ENCODE measurements at places on chromosomes 3 and 15. TPM values are rescaled to one million over a fixed set of nuclear protein-coding genes. Genes with fewer than 3 reads are reported as not detected.

ARNT2 gene
- total RNA-seq = 16.6 TPM

GABRG3 gene
- total RNA-seq = not detected

NGLY1 gene
- 32.8 TPM for total RNA-seq

HTR3E gene
- total RNA-seq = not detected

C3orf22 gene
- not detected for total RNA-seq

SCAMP5 gene
- 7.6 TPM for total RNA-seq

MESP2 gene
- 0.45 TPM for total RNA-seq

BTLA gene
- 0.45 TPM for total RNA-seq

ANKRD34C gene
- total RNA-seq = 0.13 TPM

CCR2 gene
- 3.7 TPM for total RNA-seq

CHRNA3 gene
- not detected for total RNA-seq

MGLL gene
- 178 TPM for total RNA-seq

TCTA gene
- 28.5 TPM for total RNA-seq

IQCH gene
- total RNA-seq = 2.1 TPM

CKMT1B gene
- not detected for total RNA-seq

DNA sequence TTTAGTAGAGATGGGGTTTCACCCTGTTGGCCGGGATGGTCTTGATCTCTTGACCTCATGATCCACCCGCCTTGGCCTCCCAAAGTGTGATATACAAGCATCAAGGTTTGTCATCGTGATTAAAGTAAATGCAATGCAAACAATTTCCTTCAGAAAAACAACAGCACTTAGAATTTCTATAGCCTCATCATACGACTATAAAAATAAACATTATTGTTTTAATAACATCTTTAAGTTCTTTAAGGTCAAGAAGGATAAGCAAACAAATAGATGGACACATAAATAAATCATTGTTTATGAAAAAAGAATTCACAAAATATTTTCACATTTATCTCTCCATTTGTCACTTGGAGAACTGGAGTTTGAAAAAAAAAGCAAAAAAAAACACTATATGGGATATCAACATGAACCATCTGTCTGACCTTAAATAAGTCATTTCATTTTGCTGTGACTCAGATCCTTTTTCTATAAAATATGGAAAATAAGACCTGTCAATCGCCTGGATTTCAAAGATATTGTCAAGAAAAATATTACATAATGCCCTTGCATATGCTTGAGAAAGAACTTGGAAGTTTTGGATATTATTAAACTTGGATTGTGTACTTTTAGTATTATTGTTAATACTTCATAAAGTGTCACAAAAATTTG is 642.0 kb upstream of the KCNMB2 start:
- DNase-seq = no peak

DNA sequence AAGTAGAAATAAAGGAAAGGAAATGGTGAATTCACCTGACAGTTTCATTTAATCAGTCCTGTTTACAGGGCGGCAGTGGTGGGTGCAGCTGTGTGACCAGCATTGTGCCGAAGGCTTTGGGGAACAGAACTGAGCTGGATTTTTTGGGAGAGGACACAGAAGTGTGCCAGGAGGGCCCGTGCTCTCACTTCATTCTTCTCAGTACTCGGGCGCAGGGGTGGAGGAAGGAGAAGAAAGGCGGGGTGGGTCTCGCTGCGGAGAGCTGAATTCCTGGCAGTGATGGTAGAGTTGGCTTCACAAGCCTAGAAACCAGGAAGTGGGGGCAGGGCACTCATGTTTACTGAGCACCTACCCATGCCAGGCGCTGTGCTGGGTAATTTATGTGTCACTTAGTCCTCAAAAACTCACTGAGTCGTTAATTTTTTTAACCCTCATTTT is 64.6 kb downstream of the CRTC3 start:
- DNase-seq = peak; percentile 84

- DNase-seq = no peak
These were observed 23.9 kb upstream of the CLEC3B start for GRCh38 chr3:45002139-45002660.

GRCh38 chr3:106880206-106880605 is 497.0 kb upstream of the CCDC54 start:
- no peak for DNase-seq

DNA sequence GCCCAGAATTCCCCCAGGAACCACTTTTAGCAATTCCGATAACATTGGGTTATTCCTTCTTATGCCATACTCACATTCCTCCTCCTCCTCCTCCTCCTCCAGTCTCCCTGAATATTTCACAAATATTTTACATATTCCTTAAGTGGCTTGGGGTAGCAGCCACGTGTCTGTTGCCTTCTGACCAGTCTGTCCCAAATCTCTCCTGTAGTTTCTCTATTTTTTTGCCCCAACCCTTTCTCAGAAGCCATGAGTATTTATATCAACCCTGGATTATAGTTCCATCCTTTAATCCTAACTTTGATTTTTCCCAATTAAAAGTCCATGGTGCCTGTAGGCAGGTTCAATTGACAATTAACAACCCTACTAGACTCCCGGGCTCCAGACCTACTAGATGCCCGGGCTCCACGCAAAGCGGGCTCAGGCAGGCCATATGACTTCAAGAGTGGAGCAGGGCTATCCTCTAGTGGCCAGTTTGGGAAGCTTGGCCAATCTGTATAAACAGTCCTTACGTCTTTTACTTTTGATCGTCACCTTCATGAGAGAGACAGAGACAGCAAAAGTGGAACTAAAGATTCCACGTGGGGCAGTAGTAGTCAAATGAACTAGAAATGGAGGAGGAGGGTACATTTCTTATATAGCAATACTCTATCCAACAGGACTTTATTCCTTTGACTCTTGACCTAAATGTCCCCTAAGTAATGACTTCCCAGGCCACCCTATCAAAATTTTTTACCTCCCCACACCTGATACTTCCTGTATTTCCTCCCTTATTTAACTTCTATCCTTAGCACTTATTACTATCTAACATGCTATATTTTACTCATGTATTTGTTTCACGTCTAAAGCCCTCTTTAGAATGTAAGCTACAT is 69.7 kb downstream of the USF3 start:
- peak; percentile 62 for DNase-seq

GRCh38 chr15:89362203-89363101 is 27.8 kb upstream of the POLG start:
- DNase-seq = no peak

DNA sequence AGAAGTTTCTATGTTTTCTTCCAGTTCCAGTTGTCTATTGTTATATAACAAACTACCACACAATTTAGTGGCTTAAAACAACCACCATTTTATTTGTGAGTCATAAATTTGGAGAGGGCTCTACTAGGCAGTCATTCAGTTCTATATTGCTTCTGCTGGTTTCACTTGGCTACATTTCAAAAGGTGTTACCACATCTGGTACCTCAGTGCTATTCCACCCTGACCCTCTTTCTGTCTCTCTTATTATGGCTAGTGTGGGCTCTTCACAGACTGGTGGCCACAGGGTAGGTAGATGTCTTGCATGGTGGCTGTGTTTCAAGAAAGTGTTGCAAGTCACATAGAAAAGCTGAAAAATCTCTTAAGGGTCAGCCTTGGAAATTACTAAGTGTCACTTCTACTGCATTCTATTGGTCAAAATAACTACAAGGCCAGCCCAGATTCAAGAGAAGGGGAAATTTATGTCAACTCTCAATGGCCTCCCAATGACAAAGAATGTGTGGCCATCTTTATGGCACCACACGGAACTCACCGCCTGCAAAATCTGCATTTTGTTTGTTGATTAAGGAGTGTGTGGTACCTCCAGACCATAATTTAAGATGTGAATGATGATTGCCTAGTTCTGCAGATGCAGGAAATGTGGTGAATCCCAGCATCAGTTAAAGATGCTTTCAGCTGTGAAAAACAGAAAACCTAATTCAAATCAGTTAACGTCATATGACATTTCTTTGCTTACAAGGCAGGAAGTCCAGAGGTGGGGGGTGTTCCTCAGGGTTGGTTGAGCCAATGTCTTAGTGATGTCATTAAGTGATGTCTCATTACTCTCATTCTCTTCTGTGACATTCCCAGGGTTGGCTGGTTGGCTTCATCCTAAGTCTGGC is 105.8 kb upstream of the RASGRP1 start:
- no peak for DNase-seq

GRCh38 chr15:68204361-68204760 is 771 bp downstream of the CALML4 start:
- no peak for DNase-seq

- no peak for DNase-seq
These were observed 54.9 kb downstream of the NSUN3 start for GRCh38 chr3:94117729-94118128.

DNA sequence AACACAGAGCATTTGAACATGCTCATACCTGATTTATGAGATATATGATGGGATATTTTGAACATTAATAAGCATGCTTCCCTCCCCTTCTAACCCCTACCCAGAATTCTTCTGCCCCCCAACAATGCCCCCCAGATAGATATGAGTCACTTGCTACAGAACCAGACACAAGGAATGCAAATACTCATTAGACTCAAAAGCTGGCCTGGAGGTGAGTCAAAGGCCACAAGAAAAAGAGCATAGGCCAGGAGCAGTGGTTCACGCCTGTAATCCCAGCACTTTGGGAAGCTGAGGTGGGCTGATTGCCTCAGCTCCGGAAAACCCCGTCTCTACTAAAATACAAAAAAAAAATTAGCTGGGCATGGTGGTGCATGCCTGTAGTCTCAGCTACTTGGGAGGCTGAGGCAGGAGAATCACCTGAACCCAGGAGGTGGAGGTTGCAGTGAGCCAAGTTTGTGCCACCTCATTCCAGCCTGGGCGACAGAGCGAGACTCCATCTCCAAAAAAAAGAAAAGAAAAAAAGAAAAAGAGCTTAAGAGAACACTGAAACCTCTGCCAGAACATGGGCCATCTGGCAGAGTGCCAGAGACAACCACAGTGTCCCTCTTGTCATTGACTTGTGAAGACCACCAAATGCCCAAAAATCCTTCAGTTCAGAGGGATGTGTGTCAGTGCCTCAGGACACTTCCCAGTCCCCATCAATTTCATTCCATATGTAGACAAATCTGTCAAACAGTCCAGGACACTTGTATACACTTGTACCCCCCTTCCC is 3.9 kb upstream of the SH3GL3 start:
- no peak for DNase-seq

- DNase-seq = no peak
These were observed 10.7 kb upstream of the CCR4 start for GRCh38 chr3:32940726-32941125.

GRCh38 chr15:31316135-31316795 is 10.4 kb upstream of the KLF13 start:
- no peak for DNase-seq

GRCh38 chr15:63945838-63946298 is 100.4 kb downstream of the DAPK2 start:
- no peak for DNase-seq

- DNase-seq = no peak
These were observed 230.4 kb downstream of the GABRG3 start for GRCh38 chr15:27201425-27201824.

- peak; percentile 61 for DNase-seq
These were observed 488 bp downstream of the THSD4 start for GRCh38 chr15:71115567-71116351.

- no peak for DNase-seq
These were observed 8.0 kb upstream of the TBC1D21 start for GRCh38 chr15:73865379-73865778.

DNA sequence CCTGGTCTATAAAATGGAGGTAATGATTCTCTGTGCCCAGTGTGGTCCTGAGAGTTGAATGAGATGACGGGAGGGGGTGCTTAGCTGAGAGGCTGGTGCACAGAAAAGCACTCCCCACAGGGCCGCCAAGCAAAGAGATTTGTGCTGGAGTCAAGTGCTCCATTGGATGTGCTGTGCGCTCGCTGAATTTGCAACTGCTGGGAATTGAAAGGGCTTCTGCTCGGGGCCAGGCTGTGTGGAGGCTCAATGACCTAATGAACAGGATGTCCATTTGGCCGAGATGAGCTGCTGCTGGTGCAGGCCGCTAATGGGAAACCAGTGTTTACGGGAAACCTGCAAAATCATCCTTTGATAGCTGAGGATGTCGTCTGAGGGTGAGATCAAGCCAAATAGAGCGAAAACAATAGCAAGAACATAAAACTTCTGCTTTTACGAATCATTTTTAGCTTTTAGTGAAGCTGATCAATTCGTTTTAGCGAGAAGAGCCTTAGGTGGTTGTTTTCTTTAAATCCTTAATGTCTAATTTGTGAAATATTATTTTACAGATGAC is 211.7 kb downstream of the GABRG3 start:
- DNase-seq = no peak

DNA sequence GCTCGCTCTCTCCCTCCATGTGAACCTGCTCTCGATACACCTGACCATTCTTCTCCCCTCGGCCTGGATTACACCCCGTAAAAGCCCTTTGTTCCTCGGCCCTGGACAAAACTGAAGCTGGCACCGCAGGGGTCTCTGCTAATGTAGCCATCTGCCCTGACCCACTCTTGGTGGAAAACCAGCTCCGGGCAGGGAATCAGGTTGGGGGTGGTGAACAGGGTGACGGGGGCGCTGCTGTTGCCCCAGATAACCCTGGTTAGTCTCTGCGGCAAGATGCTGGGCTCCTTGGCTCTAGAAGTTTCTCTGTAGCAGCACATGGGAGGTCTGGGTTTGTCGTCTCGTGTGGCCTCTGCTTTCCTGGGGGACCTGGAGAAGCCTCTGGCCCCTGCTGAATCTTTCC is 86.4 kb downstream of the WNT7A start:
- no peak for DNase-seq

DNA sequence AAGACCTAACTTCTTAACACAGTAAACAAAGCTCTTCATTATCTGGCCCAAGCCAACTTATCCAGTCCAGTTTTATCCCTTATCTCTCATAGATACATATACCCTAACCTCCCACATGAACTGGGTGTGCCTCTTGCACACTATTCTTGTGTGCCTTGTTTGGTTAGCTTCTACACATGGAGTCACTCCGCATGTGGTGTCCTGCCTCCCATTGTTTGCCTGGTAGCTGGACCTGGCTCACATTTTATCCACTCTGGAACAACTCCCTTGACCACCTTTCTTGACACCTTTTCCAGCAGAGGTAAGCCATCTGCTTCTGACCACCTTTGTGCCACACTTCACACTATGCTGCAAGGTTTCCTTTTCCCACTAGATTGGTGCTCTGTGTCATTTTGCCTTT is 15.2 kb downstream of the TIPARP start:
- DNase-seq = no peak

DNA sequence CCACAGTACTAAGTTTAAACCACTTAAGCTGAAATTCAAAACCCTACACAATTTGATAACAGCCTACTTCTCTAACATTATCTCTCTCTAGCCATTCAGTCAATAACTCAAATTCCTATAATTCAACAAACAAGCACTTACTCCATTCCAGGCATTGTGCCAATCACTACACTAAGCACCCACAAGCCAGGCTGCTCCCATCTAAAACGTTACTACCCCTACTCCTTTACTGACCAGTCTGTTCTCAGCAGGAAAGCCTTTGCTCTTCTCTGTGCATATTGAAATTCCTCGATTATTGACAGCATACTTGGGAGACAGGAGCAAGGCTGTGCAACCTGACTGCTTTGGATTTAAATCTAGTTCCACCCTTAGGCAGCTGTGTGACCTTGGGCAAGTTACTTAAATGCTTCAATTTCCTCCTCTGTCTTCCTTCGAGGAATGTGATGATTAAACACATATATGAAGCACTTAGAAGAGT is 177.2 kb upstream of the THBS1 start:
- DNase-seq = no peak

DNA sequence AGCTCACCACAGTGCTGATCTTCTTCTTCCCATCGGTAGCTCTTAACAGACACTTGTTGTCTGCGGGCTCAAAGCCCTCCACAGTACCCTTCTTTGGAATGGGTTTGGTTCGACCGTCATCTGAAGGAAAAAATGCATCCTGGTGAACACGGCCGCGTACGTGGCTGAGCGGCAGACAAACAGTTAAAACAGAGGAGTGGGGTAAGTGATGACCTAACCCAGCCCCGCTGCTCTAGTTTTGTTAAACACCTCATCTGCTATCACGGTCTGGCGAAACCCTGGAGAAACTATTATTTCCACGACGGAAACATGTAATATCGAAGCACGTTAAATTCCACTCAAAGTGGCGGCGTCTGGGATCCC is 725 bp downstream of the SRP14 start:
- DNase-seq = no peak
